ENCODE measurements at places on chromosomes 7 and 10. TPM values are rescaled to one million over a fixed set of nuclear protein-coding genes. Genes with fewer than 3 reads are reported as not detected.

Gene FANK1
- total RNA-seq = 6.7 TPM

Gene PARD3
- total RNA-seq = 15.8 TPM

Gene NME8
- 1.5 TPM for total RNA-seq

Gene MDH2
- 172 TPM for total RNA-seq

Gene ANKRD2
- 4.3 TPM for total RNA-seq

Gene ZNF316
- 51.5 TPM for total RNA-seq

Gene CDHR3
- 21.1 TPM for total RNA-seq

Gene TBX20
- not detected for total RNA-seq

Gene MAT1A
- not detected for total RNA-seq

Gene MOGAT3
- total RNA-seq = not detected

Data from dorsolateral prefrontal cortex (tissue), 122 donors.